ENCODE measurements at places on chromosomes 3 and 15.

GRCh38 chr3:171654809-171655208, 155.5 kb downstream of the PLD1 start:
- DNase-seq, result peak; percentile 56

DNA sequence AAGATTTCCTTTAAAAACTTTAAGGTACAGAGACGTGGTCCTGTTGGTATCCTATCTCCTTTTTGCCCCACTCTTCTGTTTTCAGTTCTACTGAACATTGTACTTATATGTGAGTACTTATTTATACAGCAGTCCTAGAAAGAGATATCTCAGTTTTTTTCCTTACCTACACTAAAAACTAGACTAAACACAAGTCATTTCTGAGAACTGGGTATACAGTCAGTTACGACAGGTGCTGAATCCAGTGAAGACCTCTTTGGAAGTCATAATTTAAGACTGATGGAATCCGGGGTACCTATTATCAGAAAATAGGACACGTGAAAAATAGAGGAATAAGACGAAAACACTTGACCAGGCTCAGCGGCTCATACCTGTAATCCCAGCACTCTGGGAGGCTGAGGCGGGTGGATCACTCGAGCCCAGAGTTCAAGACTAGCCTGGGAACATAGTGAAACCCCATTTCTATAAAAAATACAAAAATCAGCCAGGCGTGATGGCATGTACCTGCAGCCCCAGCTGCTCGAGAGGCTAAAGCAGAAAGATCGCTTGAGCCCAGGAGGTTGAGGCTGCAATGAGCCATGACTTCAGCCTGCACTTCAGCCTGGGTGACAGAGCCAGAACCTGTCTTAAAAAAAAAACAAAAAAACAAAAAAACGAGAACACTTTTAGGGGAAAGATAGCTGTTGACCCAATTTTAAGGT, 76.3 kb downstream of the KLHL25 start:
- no peak for DNase-seq

DNA sequence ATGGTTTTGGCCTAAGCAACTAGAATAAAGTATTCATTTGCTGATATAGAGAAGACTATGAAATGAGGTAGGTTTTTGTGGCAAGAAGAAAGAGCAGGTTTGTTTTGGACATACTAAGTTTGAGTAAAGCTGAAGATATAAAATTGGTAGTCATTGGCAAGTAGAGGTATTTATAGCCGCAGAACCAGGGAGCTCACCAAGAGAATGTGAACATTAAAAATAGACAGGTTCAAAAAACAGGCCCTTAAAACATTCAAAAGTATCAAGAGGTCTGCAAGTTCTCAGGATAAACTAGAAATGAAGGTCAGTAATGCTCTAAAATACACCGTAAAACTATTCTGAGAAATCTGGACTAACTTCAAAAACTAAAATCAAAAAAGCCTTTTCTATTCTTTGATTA, 240.7 kb downstream of the SCAPER start:
- DNase-seq, result no peak

DNA sequence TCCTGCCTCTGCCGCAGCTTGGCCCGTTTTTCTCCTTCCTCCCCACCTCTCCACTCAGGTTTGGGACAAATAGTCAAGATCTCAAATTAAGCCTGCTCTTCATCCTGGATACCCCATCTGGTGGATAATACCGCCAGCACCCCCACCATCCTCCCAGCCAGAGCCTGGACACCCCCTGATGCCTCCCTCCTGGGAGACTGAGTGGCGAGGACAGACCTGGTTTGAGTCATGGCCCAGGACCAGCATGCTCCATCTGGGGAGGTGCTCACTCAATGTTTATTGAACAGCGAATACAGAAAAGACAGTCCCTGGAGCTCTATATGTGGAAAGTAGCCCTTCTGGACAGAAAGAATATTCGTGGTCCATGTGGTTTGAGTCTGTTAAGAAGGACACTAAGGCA, 23.3 kb downstream of the CTSH start:
- DNase-seq, result no peak

DNA sequence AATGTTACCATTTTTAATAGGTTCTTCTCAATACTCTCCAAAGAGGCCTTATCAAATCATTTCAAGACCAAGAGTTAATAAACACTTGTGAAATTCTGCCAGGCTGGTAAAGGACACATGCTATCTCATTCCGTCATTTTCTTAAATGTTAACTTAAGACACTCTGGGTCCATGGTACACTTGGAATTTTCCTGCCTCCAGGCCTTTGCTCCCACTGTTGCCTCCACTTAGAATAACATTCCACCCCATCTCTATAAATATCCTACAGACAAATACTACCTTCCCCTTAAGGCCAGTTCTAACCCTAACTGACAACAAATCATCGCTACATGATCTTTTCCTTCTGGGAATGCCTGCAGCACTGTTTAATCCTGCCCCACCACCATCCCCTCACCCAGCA, 24.1 kb downstream of the MAGI1 start:
- no peak for DNase-seq

- DNase-seq, result no peak
Measured at GRCh38 chr3:126268866-126269265, 88.3 kb downstream of the KLF15 start.

DNA sequence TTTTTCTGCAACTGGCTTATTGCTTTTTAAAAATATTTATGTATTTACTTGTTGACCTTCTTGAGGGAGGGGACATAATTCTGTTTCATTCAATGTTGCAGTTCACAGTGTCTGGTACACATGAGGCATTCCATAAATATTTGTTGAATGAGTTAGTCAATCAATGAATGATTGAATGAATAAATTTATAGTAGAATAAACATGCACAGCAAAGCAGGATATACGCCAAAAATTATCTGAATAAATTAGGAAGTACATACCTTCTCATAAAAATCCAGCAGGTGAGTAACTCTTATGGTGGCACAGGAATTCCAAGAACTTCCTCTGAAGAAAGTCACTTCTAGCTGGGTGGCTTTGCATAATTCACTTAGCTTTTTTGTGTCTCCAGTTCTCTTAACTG, 469.4 kb upstream of the ATP11B start:
- DNase-seq, result no peak

GRCh38 chr3:33989229-33989628, 190.8 kb downstream of the PDCD6IP start:
- no peak for DNase-seq

DNA sequence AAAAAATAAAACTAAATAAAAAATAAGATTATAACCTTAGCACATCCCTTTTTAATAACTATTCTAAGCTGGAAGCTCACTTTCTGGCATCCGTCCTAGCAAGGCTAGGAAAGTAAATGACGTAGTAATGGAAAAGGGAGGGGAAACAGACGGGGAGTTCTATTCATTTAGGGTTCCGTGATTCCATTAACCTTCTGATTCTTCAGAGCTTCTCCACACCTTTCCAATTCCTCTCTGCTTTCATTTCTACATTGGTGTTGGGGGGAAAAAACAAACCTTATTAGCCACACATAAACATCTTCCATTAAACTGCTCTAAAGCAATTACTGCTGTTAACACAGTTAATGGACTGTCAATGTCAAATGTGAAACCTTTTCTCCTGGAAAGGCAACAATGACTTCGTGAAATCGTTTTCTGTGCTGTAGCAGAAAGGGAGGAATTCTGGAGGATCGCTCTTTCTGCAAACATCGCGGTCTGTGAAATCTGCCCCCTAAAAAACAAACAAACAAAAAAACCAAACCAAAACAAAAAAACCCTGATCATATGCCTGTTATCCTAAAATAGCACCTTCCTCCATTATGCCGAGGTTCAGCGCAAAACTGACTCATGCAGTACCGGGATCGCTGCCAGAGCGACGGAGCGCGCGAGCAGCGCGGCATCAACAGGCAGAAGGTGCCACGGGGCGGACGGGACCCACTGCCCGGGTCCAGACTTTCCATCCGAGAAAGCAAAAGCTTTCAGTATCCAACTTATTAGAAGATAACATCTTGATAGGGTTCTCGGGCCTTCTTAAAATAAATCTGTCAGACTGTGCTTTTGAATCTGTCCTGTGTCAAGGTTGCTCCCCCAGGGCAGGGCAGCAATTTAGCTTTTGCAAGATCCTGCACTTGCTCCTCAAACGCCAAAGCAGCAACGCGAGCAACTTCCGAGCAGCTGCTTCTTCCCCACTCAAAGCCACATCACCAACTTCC, 156.2 kb downstream of the FGF12 start:
- peak; percentile 44 for DNase-seq

- no peak for DNase-seq
Measured at GRCh38 chr3:183554377-183554776, 1.1 kb downstream of the KLHL6 start.

Measured in ovary (tissue), 10 donors.